A549 (cell line): ENCODE measurements at places on chromosomes 6 and 20.
A peak's percentile ranks its signal among the peaks of the same experiment; 100 is the strongest.

DNA sequence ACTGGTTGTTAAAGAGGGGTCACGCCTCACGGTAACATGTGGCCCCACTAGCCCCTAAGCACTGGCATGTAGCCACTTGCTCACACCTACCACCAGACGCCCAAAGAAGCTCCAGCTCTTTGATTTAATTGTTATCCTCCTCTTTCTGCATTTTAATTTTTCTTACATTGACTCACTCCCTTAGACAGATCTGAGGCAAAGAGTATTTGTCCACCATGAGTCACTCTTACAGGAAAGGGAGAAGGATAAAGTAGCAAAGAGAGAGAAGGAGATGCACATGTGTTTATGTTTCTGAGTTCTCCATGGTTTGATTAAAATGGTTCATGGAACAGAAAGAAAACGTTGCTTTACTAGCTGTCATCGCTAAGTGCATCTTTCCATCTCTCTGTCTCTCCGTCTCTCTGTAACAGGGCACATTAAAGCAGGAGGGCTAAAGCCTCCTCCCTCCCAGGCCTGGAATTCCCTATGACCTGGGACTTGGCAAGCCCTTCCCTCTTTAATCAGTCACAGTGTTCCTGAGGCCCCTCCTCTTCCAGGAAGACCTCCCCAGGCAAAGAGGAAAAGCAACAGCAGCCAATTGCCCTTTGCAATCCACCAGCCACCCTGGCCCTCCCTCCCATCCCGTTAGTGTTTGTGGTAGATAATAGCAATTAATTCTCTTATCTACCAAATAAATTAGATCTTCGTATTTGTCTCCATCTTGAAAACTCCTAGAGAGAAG lies 112.8 kb upstream of the TSHZ2 start:
- no peak for DNase-seq

DNA sequence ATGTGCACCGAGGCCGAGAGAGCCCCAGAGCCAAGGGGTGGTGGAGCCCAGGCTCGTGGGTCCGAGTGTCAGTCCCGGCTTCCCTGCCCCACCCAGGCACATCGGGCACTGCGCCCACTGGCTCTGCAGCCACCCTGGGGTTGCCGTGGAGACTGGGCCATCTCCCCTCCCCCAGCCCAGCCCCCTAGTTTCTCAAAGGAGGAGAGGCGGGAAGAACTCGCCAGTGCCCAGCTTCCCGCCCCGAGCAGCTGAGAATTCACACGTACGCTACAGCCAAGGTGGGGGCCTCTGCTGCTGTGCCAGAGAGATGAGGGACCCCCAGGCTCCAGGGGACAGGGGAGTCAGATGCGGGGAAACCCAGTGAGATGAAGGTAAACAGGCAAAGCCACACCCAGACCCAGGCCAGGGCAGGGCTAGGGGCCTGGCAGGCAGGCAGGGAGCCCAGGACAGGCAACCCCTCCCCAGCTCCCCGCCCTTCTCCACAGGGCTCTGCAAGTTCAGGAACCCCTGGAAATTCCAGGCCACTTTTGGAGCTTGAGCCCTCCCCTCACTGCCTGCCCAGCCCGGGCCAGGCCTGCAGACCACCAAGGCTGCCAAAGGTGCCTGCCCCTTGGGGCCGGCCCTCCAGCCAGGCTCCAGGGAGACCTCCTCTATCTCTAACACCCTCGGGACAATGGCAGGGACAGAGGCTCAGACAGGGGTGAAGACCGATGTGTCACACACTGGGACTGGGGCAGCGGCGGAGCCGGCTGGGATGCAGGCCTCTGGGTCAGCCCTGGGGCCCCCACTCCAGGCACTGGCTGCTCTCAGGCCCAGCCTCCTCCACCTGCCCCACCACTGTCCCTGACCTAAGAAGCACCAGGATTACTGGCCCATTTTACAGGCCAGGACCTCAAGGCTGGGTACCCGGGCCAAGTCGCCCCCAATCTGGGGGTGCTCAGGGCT lies 6.0 kb downstream of the LAMA5 start:
- peak; percentile 90 for DNase-seq

DNA sequence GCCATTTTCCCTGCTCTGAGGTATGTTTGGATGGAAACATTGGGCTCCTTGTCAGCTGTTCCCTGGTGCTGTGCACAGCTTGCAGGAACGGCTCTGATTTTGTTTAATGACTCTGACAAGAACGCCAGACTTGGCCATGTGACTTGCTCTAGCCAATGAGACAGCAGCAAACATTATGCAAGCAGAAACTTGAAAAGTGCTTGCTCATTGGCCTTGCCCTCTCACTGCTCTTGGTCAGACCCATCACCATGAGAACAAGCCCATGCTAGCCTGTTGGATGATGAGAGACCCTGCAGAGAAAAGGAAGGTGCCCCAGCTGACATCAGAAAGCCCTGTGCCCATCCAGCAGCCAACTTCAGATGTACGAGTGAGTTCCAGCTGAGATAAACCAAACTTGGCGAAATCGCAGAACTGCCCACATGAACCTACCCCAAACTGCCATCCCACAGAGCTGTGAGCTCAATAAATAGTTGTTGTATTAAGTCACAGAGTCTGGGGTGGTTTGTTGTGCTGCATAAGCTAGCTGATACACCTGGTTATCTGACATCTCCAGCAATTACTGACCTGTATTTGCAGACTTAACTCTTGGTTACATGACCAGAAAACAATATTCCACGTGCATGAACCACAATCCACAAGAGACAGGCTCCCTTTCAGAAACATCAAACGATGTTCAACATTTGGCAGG lies 96.9 kb downstream of the JPH2 start:
- DNase-seq: peak; percentile 71

GRCh38 chr6:20696676-20697075 lies 162.4 kb downstream of the CDKAL1 start:
- no peak for DNase-seq

DNA sequence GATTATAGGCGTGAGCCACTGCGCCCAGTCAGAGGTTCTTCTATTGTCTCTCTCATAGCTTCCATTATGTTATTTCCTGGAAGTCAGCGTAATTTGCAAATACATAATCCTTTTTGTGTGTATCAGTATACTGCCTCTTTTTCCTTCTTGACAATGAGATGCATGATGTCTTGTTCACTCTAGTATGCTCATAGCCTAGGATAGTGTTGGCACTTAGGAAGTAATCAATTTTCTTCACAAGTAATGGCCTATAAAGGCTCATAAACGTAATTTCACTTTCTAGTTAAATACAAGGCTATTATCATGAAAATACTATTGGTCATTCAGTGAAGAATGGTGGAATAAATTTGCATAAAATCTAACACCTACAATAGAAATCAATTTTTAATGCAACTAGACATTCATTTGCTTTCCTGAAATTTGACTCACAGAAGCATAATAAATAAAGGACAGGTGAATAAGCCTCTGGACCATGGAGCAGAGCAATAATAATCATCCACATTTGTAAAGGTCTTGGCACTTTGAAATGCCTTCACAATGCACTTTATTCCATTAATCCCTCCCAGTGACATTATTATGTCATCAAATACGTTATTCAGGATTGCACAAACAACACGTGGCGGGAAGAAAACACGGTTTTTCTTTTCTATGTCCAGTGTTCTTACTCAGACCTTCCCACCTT lies 366.9 kb upstream of the BTBD3 start:
- DNase-seq: no peak

DNA sequence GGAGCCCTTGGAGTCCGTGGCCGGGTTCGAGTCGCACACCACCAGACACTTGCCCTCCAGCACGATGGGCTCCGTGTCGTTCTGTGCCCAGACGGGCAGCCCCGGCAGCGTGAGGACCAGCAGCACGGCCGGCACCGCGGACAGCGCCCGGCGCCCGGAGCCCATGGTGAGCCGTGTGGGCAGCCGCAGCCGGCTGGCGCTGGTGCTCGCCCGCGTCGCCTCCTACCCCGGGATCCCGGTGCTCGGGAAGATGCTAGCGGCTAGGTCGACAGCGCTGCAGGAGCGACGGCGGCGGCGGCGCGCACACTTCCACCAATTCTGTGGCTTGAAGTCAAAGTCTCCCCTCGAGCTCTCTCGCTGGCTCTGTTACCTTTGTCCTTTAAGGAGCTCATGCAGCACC lies 1.3 kb downstream of the CBLN4 start:
- DNase-seq: no peak

GRCh38 chr6:113953346-113953745 lies 17.6 kb downstream of the HDAC2 start:
- DNase-seq: no peak

DNA sequence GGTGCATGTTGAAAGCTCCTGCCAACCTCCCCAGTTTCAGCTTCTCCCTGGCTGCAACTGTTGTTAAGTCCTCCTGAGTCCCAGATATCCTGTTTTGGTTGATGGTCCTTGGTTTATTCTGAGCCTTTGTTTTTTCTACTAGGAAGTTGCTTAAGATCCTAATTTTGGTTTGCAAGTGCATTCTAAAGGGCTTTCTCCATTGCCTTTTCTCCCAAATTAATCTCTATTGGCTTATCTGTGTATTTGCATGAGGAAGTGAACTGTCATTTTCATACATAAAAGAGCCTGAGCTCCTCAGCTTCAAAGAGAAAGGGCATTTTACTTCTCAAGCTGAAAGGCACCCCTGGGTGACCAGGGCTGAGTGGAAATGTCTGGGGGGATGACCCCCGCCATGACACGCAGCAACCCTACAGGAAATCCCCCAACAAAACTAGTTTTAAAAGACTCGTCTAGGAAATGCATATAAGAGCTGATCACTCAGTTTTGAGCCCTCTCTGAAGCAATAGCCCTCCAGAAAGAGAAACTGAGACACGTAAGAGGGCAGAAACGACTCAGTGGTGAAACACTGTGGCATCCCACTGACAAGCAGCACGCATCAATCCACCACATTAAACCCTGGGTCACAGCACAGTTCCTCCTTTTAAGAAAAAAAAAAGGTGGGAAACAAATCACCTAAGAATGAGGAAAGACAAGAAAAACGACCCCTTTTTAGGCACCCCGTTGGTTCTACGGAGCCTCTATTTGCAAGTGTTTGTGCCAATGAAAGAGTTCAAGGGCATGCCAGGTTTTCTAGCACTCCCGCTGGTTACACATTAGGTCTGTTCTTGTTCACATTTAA lies 140.9 kb downstream of the THBS2 start:
- DNase-seq: no peak

- no peak for DNase-seq
These were observed 36.9 kb downstream of the TGM3 start for GRCh38 chr20:2332711-2333110.

DNA sequence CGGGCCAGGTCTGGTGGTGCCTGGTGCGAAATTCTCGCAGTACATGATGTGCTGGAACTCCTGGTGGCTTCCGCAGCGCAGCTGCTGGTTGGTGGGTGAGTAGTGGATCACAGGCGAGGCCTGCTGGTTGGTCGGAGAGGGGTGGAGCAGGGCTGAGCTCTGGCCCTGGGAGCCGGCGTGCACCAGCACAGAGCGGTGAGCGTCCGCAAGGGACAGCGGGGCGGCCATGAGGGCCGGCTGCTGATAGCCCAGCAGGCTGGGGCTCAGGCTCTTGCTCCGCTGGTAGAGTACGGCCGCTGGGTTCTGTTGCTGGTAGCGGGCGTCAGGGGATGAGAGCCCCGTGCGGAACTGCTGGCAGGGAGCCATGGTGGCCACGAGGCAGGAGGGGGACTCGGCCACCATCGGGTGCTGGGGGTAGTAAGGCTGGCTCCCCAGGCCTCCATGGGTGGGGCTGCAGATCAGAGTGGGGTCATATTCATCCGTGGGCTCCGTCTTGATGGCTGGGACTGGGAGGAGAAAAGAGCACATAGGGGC lies 110.2 kb downstream of the NFATC2 start:
- no peak for DNase-seq

DNA sequence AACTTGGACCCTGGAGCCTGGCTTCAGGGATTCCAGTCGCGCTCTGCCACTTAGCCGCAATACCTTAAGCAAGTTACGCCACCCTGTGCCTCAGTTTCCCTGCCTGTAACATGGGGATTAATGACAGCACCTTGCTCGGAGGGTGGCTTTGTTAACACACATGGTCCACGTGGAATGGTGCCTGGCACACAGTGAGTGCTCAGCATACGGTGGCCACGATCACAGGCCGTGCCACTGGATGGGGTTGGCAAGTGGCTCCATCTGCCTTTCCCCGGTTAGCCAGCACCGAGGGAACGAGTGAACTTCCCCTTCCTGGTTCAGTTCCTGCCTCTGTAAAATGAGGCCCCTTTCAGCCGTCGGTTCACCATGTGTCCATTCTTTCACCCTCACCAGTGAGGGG lies 17.2 kb downstream of the C6orf132 start:
- no peak for DNase-seq
